ENCODE measurements at places on chromosomes 3 and 15.

DNA sequence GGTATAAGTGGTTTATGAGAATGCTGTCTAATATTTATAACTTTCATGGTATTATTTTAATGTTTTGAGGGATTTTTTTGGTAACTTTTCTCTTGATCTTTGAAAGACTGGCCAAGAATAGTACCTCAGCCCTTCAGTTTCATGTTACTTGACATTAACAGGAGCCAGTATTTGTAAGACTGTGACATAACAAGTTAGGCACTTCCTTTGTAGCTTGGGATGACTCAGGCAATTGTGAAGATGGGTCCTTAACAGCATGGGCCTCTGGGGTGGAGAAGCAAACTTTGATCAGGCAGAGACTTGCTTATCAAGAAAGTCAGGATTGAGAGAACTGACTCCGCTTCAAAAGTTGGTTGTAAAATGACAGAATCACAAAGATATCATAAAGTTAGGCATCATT is 9.5 kb downstream of the LRRC49 start:
- no peak for DNase-seq

- no peak for DNase-seq
These were observed 13.8 kb downstream of the RCCD1 start for GRCh38 chr15:90968434-90968833.

DNA sequence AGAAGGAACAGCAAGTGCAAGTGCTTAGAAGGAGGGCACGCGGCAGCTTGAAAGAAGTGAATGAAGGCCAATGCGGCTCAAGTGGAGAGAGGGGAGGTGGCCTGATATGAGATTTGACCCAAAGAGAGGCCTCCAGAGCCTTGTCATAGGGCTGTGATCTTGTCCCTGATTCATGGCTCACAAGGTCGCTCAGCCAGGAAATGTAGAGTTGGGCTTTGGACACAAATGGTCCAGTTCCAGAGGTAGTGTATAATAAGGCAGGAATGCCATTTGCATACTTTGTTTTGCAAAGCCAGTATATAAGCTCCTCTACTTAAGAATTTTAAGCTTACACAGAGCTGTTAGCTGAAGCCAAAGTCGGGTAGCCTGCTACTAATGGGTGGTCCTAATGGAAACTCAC is 33.7 kb downstream of the HGD start:
- DNase-seq = no peak

DNA sequence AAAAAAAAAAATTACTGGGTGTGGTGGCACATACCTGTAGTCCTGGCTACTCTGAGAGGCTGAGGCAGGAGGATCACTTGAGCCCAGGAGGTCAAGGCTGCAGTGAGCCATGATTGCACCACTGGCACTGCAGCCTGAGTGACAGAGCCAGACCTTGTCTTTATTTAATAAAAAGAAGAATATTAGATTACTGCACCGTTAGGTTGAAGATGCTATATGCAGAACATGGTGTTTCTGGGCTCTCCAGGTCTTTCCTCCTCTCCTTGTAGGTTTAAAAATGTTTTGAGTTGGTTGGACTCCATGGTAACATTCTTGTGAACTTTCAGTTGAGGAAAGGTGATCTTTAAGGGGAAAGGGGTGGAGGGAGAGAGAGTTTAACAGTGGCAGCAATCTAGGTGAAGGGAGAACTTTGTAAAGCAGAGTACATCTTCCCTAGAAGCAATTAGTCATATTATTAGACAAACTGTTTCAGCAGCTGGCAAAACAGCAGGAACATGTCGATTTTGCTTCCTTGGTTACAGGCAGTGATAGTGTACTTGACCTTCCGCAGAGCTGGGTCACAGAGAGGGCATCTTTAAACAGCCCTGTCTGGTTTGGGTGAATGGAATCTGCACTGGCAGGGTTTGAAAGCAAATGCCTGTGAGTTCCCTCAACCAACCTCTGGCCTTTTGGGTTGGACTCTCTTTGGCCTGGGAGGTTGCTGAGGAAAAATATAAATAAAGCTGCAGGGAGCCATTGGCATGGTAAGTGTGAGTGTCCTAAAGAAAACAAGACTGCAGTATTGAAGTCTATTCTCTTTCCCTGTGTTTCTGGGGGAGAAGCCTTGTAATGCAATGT is 42.8 kb downstream of the NR2C2 start:
- DNase-seq = no peak

- no peak for DNase-seq
These were observed 72.4 kb downstream of the TFRC start for GRCh38 chr3:196009456-196009855.

GRCh38 chr3:98018301-98018700 is 16.8 kb downstream of the GABRR3 start:
- no peak for DNase-seq

DNA sequence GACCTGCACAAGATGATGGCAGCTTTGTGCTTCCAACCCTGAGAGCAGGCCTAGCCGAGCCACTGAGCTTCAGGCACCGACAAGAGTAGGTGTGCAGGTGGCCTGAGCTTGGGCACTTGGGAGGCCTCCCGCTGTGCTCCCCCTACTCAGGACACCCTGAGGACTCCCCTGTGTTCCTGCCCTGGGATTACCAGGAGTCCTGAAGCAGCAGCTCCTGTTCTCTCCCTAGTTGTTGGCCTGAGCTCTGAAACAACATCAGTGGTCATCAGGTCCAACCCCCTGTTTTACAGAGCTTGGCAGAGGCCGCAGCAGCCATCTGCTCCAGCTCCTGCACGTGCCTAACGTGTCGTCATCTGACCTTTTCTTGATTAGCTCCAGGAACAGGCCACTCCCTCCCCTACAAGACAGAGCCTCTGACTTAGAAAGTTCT is 8.0 kb upstream of the MESP2 start:
- no peak for DNase-seq

DNA sequence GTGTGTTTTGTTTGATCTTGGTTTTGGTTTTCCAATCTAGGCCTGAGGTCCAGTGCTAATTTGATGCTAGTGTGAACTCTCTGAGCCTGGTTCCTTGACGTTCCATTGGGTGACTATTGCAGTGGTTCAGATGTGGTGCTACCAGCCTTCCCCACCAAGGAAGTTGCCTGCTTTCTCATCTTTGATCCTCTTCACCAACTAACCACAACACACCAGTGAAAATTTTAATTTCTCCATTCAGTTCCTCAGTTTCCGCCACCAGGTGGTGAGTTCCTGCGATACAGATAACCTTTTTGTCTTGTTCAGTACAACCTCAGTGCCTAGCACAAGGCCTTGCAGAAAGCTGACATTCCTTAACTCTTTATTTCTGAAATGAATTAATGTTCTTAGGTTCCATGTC is 337.4 kb upstream of the TPRG1 start:
- DNase-seq = no peak
